ENCODE measurements at places on chromosomes 3 and 15.

DNA sequence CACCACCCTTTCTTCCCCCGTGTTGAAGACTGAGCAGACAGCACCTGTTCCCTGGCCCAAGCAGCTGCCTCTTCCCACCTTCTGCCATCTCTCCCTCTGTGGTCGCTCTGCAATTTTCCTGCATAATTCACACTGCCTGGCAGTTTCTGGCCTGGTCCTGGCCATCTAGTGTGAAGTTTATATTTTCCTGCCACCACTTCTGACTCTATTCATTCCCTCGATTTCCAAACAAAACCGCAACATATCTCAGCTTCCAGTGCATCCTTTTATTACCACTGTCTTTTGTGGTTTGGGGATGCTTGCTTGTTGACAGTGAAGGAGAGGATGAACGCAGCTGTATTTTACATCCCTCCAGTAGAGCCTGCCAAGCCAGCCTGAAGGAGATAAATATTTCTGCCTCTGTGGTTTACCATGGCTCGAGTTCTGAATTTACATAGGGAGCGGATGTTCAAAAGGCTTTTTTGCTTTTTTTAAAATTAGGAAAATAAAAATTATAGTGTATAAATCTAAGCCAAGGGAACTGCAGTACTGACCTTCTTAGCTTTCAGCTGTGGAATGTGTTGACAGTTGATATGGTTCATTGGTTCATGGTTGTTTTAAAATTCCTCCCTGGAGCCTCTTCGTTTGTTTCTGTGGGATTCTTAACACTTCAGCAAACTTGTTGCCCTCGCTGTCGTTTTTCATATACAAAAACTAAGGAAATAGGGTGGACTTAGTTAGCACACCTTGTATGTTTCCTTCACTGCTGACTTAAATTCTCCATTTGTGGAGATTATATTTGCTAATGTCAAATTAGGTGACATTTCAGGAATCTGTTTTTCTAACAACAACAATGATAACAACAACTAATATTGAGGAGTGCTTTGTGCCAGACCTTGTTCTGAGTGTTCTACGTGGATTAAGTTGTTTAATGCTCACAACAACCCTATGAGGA lies 250.5 kb downstream of the ADAMTSL3 start:
- DNase-seq = no peak

GRCh38 chr3:69318410-69318809 lies 67.5 kb downstream of the FRMD4B start:
- DNase-seq = no peak

DNA sequence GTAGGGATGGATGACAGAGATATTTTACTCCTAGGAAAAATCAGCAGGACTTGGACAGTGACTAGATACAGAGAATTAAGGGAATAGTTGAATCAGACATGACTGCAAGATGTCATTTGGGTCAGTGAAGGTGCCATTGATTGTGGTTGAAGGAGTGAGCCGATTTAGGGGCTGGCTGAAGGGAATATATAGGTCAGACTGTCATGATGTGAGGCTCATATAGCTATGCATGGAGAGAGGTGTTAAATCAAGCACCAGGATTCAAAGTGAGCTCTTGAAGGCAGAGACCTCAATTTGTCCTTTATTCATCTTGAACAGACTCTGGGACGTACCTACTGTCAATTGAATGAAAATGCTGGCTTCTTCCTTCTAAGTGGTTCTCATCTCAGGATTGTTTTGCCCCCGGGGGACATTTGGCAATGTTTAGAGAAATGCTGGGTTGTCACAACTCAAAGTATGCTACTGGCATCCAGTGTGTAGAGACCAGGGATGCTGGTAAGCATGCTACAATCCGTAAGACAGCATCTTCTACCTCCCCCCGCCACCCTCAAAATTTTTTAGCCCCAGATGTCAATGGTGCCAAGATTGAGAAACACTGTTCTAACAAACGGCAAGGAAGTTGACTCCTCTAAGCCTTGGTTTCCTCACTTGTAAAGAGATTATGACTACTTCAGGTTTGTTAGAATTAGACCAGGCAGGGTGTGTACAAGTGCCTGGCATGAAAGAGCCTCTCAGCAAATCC lies 7.8 kb downstream of the ATP2C1 start:
- no peak for DNase-seq

- DNase-seq = peak; percentile 7
Measured at GRCh38 chr3:192727032-192727847, at the start of gene FGF12. TSS of gene FGF12 (minus strand) at chr3:192727541.

GRCh38 chr15:77597804-77598453 lies 34.8 kb downstream of the LINGO1 start:
- no peak for DNase-seq

- no peak for DNase-seq
Measured at GRCh38 chr3:100634493-100635272, 25.3 kb downstream of the ADGRG7 start.

DNA sequence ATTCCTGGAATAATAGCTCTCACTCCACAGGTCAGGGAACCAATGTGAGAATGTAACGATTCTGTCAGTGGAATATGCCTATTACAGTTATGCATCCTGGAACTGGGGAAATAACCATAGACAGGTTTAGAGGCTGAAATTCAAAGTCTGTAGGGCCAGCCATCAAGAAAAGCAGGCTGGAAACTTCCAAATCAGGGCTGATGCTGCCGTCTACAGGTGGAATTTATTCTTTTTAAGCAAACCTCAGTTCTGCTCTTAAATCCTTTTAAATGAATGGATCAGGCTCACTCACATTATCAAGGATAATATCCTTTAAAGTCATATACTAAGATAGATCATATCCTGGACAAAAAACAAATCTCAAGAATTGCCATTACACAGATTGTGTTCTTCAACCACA lies 699.8 kb downstream of the NR2F2 start:
- no peak for DNase-seq

- no peak for DNase-seq
Measured at GRCh38 chr3:56323986-56324420, 144.3 kb downstream of the ERC2 start.

- no peak for DNase-seq
Measured at GRCh38 chr3:31105438-31106077, 211.1 kb upstream of the GADL1 start.

DNA sequence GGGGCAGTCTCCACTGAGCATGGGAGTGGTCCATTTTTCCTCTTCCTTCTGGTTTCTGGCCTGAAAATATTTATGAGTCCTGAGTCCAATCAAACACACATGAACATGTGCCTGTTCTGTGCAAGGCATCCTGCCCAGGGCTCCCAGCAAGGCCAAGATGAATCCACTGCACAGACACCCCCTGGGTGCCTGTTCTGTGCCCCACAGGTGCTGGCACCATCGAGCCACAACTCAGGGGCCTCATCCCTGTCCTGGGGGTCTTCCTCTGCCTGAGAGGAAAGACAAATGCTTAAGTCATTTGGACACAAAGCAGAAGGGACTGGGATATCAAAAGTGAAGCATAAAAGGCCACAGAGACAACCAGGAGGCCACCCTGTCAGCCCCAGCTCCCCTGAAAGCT lies 87.4 kb upstream of the IQSEC1 start:
- DNase-seq = no peak

DNA sequence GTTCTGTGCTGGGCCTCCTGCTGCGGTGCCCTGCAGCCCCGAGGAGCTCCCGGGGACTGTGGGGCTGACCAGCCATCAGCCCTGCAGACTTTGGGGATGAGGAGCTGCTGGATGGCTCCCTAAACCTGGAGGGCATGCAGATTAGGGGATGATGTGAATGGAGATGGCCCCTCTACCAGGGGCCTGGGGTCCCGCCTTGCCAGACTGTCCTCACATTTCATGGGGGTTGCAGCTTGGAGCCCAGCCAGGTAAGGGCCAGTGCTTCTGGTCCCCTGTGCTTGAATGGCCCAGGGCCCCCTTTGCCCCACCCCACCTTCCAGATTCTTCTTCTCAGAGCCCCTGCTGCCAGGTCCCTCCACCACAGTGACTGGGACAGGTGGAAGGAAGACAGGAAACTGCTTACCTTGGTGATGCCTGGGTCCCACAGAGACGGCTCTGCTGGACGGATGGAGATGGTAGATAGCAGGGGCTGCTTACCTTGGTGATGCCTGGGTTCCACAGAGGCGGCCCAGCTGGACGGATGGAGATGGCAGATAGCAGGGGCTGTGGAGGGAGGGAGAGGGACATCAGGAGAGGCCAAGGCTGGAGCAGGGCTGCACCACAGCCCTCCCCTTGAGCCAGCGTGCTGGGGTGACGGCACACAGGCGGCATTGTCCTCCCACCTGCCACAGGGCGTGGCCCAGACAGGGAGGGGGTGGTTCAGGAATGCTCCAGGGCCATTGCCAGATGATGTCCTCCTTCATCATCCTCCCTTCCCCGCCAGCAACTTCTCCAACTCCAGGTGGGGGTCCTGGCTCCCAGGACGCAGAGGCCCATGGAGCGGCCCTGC lies at the start of gene SPTBN5:
Gene SPTBN5, minus strand, starts transcription at position 632 of the 829 bp plus-strand sequence. Its CDS starts 556 bp downstream, at position 76.
- no peak for DNase-seq

- DNase-seq = no peak
Measured at GRCh38 chr3:179336345-179336929, 11.1 kb upstream of the MFN1 start.

GRCh38 chr3:12752102-12752501 lies 7.0 kb downstream of the TMEM40 start:
- no peak for DNase-seq

GRCh38 chr3:120173056-120173675 lies 78.9 kb upstream of the GSK3B start:
- no peak for DNase-seq

GRCh38 chr15:69719527-69720240 lies 267.1 kb downstream of the RPLP1 start:
- peak; percentile 53 for DNase-seq

DNA sequence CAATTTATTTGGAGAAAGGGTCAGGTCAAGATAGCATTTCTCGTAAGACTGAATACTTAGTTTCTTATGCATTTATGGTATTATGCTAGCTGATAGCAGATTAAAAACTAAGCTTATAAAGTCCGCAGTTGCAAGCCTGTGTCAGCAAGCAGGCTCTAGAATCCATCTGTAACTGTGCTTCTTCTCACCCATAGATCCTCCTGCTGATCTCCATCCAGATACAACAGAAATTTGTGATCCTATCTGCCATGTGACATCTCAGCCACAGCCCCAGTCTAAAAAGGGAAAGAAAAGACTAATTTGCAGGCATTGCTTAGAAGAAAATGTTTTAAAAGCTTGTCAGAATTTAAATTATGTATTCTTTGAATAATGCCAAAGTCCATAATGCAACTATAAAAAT lies 265.4 kb upstream of the CCDC54 start:
- DNase-seq = no peak

GRCh38 chr3:109643590-109643989 lies 306.2 kb upstream of the DPPA4 start:
- DNase-seq = peak; percentile 7

DNA sequence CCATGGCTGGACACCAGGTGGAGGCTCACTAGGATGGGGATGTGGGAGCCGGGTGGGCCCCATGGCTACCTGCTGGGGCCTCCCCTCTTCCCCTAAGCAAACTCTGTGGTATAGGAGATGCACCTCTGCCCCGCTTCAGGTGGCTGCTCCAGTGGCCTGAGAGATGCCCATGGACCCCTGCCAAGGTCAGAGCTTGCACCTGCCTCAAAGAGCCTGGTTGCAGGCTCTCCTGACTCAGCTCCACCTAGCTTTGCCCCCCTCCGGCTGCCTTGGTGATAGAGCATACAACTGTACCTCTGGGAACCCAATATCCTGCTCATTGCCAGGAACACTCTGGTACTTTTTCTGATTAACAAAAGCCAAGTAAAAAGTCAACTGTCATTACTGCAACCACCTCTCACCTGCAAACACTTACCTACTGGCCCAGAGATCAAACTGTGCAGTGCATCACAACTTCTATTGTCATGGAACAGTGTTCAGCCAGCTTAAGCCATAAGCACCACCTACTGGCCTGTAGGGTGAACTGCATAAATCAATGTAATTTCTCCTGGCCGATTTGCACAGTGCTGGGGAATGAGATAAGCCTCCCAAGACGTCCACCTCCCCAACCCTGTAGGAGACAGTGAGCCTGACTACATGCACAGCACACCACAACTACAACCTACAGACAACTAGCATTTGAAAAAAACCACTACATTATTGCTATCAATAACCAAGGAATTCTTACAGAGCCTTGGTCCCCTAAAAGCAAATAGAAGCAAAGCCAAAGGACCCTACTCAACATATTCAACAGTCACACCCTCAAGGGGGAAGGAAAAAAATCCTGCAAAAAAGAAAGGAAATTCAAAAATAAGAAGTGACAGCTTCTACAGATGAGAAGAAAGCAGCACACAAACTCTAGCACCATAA lies 352.4 kb upstream of the ARHGEF26 start:
- DNase-seq = peak; percentile 40

- peak; percentile 38 for DNase-seq
Measured at GRCh38 chr3:152298393-152299248, 29.9 kb downstream of the MBNL1 start.

- no peak for DNase-seq
Measured at GRCh38 chr15:67267440-67267839, 12.9 kb downstream of the IQCH start.

- DNase-seq = no peak
Measured at GRCh38 chr15:73944161-73945129, 18.2 kb downstream of the LOXL1 start.

DNA sequence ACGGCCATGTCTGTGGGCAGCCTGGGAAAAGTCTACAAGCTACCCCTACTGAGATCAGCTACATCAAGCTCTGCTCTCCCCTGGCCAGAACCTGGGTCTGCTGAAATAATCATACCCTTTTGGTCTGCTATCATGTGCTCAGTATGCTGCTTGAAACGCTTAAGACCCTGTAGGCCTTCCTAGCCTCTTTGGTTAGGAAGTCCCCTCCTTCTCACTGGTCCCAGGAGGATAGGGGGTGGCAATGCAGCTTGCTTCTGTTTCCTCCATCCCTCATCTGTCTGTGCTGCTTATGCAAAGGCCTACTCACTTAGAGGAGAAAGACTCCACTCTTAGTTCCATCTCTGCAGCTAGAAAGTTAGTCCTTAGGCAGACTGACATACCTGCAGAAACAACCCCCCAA lies 118.2 kb upstream of the RASGRP1 start:
- DNase-seq = no peak

DNA sequence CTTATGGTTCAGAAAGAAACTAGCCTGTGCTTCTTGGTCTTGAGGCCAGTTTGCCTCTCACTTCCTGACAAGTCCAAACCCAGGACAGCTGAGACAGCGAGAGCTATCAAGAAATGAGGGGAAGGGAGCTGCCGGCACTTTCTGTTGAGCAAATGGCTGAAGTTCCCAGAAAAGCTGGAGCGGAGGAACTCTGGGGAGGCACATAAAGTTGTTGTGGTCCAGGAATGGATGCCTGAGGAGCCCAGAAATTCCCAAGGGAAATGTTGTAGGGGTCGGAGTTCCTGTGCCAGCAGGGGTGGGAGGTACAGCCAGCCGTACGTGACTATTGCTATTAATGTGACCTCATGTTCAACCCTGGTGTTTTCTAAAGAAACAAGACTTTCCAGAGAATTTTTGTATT lies 98.8 kb upstream of the TNFAIP8L3 start:
- DNase-seq = no peak

GRCh38 chr15:61331019-61331418 lies 101.9 kb upstream of the RORA start:
- DNase-seq = no peak

GRCh38 chr3:185250653-185251052 lies 3.2 kb downstream of the EHHADH start:
- DNase-seq = no peak

Measured in activated CD4-positive, alpha-beta T cell treated with anti-CD3 and anti-CD28 coated beads, Interleukin-2, amount 50 U/mL, for 48 hours (primary cell).